Effector memory CD4-positive, alpha-beta T cell (primary cell): ENCODE measurements at places on chromosomes 2 and 18.

DNA sequence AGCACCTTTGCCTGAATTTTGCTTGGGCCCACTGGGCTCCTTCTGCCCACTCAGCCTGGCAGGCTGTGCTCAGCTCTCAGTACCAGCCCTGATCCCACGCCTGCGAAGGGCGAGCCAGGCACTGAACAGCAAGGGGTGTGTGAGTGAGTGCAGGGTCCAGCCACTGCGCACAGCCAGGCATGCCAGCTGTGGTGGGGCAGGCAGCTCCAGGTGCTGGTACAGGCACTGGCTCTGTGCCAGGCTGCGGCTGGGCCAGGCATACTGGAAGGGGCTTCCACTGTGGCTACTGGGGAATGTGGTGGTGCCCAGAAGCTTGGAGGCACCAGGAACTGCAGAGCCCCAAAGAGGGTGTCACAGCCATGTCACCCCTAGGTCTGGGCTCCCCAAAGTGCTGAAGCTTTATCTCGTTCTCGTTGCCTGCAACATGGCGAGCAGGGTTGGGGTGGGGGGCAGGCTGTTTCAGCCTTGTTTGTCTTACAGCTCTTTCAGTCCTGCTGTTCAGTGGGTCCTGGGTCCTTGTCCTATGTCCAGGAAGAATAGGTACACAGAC is 8.8 kb downstream of the DYSF start:
- DNase-seq, result no peak

DNA sequence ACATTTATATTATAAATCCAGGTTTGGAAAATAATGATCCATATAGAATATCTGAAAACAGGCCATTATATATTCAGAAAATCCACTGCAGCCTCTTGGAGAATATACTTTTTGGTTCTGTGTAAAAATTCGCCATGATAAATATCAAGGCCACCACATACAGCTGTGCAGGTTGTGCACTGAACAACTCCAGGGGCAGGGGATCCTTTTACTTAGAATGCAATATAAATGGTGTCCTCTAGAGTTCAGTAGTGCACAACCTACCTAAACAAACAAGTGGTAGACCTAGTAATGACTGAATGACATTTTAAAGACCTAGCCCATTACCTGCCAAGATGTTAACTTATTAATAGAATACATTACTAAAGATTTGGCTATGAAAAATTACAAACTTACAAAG is 22.4 kb downstream of the MOGAT1 start:
- no peak for DNase-seq

GRCh38 chr2:57180042-57180567 is 866.5 kb upstream of the VRK2 start:
- no peak for DNase-seq

- DNase-seq, result no peak
These were observed 11.3 kb downstream of the NCL start for GRCh38 chr2:231452799-231453508.
